Colonic mucosa (tissue), 4 donors: ENCODE measurements at places on chromosomes 5 and 9.
A peak's percentile ranks its signal among the peaks of the same experiment; 100 is the strongest.

DNA sequence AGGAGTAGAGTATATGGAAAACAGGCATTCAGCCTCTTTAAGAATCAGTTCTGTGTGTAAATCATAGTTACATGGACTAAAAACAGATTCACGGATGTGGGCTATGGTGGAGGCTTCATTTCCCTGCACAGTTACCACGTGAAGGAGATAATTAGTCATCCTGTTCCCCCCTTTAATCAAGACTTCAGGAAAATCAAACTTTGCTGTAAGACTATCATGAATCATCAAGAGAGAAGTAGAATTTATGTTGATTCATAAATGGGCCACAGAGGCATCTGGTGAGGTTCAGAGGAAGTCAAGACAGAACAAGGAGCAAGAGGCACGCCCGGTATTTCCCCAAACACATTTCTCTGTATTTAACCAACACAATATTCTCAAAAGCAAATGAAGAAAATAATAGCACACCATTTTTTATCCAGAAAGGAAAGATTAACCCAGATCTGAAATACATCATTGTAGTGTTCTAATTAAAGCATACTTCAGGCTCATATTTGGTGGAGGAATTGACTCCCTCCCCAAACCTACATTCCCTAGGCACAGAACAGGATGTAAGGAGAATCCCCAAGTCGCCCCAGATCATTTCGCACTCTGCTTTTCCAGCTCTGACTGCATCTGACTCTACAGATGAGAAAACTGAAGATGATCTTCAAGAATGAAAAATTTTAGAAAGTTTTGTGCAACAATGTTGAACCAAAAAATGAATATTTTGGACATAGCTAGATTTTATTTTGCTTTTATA lies 175.8 kb upstream of the GAS1 start:
- no peak for DNase-seq

DNA sequence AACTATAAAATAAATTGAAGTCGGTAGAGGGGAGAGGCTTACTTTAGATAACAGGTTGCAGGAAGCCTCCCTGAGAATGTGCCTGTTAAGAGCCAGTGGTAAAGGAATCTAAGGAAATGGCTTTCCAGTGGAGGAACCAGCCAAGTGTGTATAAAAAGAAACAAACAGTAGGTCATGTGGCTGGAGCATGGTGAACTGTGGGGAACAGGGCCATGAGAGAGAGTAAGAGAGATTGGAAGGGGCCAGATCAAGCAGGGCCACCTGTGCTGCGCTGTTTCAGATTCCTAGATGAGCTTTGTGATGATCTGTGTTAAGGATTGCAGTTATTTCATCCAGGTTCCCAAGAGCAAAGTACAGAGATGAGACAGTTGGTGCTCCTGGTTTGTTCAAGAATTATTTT lies 152.7 kb upstream of the SGCD start:
- DNase-seq: no peak

- no peak for DNase-seq
These were observed 142.3 kb downstream of the TSSK1B start for GRCh38 chr5:113292462-113292861.

GRCh38 chr5:72692651-72693442 lies 123.6 kb upstream of the TNPO1 start:
- no peak for DNase-seq

GRCh38 chr9:20566401-20566800 lies 55.9 kb downstream of the MLLT3 start:
- DNase-seq: no peak

GRCh38 chr9:114055061-114055460 lies 23.0 kb downstream of the AMBP start:
- DNase-seq: peak; percentile 9

DNA sequence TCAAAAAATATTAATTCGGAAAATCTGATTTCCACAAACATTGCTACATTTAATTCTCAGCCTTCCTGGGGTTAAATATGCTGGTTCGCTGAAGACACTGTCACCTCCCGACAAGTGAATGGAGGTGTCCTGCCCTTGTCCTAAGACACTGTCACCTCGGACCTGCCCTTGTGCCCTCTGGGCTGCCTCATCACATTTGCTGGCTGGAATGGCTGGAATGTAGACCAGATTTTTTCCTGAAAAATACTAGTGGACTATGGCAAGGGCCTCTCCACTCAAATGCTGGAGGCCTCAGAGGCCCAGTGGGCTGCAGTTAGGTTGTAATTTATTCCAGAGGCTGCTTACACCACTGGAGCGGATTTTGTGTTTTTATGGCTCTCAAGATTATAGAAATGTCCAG lies 28.2 kb downstream of the CACNA1B start:
- DNase-seq: no peak

- DNase-seq: no peak
These were observed 65.9 kb downstream of the ELL2 start for GRCh38 chr5:95895771-95896170.

GRCh38 chr5:61279725-61280124 lies 52.3 kb upstream of the ZSWIM6 start:
- DNase-seq: no peak

GRCh38 chr5:36040651-36041536 lies 25.8 kb downstream of the UGT3A2 start:
- no peak for DNase-seq

DNA sequence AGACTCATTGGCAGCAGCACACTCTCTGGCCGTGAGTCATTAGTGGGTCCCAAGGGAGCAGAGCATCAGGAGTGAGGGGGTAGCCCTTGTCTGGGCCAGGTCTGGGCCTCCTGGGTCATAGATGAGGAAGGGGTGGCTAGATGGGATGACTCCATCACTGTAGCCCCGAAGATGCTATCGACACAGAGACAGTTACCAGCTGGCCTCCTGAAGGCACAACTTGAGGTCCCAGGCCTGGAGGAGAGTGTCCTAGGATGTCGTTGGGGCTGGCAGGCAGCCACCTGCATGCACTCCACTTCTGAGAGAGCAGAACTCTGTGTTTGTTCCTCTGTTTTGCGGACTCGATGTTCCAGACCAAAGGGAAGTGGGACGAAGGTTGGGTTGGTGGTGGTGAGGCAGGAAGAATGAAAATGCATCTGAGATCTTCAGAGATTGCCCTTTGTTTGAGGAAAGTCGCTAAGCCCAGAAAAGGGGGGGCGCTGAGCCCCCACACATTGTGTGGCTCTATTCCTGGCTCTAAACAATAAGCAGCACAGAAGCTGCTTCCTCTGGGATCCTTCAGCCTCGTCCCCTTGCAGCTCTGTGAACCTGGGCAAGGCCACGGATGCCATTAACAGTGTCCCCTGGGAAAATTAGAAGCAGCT lies 4.7 kb downstream of the BTNL9 start:
- DNase-seq: no peak
